Aorta (tissue), 5 donors: ENCODE measurements at places on chromosomes 4 and X. TPM values are rescaled to one million over a fixed set of nuclear protein-coding genes. Genes with fewer than 3 reads are reported as not detected.

PPARGC1A gene
- polyA plus RNA-seq = 1.1 TPM

GDPD2 gene
- polyA plus RNA-seq = not detected

MSANTD1 gene
- 0.33 TPM for polyA plus RNA-seq

SULT1E1 gene
- 5.5 TPM for polyA plus RNA-seq

PNMA6F gene
- polyA plus RNA-seq = not detected

GAR1 gene
- polyA plus RNA-seq = 11.5 TPM

BEX5 gene
- polyA plus RNA-seq = 13.3 TPM
